ENCODE measurements at places on chromosomes 11 and 22.

DNA sequence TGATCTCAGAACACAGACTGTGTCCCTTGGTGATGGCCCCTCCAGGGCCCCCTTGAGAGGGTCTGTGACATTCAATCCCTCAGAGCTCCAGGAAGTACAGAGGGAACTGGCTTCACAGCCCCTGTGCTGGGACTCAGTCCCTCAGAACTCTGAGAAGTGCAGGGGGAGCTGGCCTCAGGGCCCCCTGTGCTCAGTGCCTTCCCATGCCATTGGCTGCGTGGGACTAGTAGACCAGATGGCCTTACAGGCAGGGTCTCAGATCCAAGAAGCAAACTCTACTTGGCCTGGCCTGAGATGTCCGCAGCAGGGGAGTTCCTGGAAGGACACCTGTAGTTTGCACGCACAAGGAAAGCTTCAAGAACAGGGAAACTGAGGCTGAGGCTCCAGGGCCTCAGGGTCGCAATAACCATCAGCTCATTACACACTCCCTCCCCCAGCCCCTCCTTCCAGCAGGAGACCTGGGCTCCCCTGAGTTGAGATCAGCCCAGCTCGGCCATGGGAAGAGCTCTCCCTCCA is 138.4 kb downstream of the BRD1 start:
- DNase-seq = no peak

GRCh38 chr22:16774911-16775500 is 50.2 kb downstream of the XKR3 start:
- no peak for DNase-seq

DNA sequence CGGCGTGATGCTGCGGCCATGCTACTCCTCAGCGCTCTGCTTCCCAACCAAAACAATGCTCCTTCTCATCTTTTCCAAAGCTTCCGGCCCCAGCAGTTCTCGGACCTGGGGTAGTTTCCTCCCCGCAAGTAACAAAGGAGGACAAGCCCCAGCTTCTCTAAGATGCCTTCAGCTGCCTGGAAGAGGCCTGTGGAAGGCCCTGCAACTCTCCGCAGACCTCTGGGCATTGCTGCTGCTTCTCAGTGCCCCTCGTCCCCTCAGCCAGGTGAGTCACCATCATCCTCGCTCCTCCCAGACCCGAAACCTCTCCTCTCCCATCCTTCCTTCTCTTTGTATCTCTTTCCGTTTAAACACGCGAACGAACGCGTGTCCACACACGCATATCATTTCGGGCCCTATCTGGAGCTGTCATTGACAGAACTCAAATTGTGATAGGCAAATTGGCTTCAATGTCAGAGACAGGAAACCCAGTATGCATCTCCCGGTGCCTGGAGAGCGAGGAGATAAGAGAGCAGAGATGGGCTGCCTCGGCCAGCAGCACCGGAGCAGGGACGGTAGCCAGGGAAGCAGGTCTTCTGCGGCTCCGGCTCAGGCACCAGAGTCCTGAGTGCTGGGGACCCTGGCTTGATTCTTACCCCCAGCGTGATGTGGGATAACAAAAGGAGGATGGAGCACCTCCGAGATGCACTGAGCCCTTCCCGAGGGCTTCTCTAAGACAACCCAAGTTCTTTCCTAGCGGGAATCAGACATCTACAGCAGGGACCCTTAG is 22.0 kb upstream of the JAM3 start:
- DNase-seq = peak; percentile 12

DNA sequence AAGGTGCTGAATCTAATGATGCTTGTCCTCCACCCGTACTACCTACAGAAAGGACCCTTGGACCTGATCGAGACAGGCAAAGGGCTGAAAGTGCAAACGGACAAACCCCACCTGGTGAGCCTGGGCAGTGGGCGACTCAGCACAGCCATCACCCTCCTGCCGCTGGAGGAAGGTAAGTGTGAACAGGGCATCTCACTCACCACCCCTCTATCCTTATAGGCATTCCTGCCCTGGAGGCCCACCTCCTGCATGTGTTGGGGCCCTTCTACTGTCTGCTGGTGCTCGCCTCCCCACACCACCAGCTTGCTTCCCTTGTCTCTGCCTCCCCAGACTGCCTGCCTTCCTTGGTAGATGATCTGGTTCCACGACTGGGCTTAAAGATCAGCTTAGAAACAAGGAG is 7.1 kb downstream of the PHLDB1 start:
- DNase-seq = no peak

DNA sequence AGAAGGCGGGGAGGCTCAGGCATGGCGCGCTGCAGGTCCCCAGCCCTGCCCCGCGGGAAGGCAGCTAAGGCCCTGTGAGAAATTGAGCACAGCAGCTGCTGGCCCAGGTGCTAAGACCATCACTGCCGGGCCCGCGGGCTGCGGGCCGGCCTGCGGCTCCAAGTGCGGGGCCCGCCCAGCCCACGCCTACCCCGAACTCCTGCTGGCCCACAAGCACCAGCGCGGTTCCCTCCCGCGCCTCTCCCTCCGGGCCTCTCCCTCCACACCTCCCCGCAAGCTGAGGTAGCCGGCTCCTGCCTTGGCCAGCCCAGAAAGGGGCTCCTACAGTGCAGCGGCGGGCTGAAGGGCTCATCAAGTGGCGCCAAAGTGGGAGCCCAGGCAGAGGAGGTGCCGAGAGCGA is 4.6 kb upstream of the RDX start:
- no peak for DNase-seq

- no peak for DNase-seq
Measured at GRCh38 chr11:69939551-69940245, 120.5 kb upstream of the FGF3 start.

- no peak for DNase-seq
Measured at GRCh38 chr11:10410844-10411200, 44.2 kb upstream of the AMPD3 start.

- no peak for DNase-seq
Measured at GRCh38 chr11:116928102-116928777, 90.8 kb upstream of the APOA1 start.

DNA sequence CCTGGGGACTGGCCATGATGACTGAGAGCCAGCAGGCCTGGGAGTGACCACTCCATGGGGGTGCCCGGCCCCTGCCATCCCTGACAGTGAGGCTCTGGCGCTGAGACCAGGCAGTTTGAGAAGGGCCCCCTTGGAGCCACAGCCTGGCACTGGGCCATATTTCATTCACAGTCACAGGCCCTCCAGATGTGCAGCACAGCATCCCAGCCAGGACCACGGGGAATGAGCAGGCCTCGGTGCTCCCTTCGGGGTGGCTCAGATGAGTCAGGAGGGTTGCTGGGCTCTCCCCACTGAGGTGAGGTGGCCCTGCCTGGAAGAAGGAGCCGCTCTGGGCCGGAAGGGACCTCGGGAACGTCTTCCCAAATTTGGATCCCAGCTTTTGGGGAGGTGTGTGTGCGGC is 53.0 kb downstream of the GRAMD4 start:
- no peak for DNase-seq

- DNase-seq = no peak
Measured at GRCh38 chr11:67632175-67632981, 2.6 kb upstream of the NUDT8 start.

- DNase-seq = no peak
Measured at GRCh38 chr11:35234460-35235156, 95.6 kb downstream of the CD44 start.

DNA sequence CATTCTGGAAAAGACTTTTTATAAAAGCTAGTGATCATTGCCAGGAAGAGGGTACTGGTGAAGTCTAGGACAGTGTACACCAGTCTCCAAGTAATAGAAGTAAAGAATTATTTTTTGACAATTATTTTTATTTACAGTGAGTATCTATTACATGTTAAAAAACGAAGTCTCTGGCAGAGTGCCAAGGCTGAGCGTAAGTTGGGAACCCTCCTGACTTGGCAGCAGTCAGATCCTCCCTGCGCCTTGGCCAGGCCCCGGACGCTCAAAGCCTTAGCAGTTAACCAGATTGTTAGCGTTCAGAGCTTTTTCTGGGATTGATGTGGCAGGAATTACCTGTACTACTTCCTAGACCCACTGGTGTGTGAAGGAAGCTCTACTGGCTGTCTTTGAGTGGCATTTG is 38.1 kb upstream of the CTTN start:
- no peak for DNase-seq

DNA sequence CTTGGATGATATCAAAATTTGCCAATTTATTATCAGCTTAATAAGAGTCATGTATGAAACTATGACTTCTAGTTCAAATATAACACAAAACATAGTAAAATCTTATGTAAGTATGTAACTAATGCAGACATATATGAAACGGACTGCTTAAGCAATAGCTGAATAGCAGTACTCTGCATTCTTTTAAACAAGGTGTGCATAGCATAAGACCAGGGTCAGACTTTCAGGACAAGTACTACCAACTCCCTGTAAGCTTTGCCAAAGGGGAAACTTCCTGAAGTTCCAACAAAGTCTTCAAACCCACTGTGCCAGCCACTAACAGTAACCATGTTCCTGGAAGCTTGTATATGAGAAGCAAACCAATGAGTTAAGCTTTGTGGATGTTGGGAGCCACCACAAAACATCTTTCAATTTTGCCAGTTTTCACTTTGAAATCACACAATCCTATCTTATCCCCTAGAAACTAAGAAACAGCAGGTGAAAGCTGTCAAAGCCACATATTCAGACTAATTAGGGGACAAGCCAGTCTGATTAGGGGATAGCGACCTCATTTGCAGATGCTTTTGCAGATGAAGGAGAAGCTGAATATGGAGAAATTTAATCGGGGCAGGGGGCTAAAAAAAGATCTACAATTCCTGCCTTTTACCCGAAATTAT is 13.3 kb downstream of the RBFOX2 start:
- no peak for DNase-seq

- DNase-seq = no peak
Measured at GRCh38 chr22:29635734-29636357, 32.4 kb downstream of the NF2 start.

DNA sequence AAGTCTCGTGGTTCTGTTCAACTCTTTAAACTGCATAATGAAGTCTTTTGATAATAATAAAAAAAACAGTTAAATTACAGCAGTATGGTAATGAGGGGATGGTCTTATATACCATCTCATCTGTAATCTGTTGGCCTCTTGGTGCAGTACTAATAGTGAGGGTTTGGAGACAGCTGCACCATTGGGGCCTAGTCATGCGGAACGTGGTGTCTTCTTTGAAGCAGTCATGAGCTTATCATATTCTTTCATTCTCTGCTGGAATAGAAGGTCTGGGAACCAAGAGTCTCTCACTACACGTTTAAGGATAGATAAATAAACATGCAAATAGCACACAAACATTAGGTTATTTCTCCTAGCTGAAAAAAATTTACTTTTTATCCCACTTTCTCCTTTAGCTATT is 40.9 kb upstream of the OR9Q1 start:
- no peak for DNase-seq

GRCh38 chr11:37881741-37882140 is 1283.7 kb upstream of the RAG2 start:
- no peak for DNase-seq

DNA sequence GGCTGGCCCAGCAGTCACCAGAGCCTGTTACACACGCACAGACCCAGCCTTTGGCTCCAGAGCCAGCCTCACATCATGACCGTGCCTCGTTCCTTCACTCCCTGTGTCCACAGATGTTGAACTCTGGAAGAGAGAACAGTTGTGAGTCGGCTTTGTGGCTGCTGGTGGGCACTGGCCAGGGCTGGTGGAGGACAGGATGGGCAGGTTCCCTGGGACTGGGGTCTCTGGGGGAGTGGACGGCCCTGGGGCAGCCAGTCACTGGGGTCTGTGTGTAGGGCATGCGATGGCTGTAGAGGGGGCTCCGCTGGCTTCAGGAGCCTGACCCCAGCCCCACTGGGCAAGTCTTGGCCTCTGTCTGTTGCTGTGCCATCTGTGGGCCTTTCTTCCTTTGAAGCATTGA is 1070.1 kb downstream of the BRD1 start:
- DNase-seq = peak; percentile 6

DNA sequence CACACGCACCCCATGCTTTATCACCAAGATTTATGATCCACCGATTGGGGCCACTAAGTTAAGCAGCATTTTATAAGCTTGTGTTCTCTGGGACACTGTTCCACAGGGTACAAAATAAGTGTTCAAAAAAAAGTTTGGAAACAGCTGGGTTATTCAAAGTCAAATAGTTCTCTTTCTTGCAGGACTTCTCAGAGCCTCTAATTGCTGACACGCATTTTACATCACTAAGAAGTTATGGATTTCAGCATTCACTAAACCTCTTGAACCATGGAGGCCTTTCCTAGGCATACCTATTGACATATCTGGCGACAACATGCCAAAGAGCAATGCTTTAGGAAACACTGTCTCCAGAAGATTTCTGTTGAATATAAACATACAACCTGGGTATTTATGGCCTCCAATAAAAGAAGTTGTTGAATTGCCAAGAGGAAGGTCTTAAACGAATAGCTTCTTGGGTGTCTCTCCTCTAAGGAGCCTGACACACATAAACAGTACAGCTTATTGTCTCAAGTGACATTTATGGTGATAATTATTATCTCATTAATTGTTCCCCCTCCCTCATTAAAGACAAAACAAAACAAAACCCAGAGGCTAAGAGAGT is 147.1 kb upstream of the ARHGAP20 start:
- DNase-seq = no peak

- DNase-seq = no peak
Measured at GRCh38 chr11:108897071-108897481, 232.2 kb downstream of the DDX10 start.

- DNase-seq = no peak
Measured at GRCh38 chr11:132818951-132819350, 713.4 kb downstream of the OPCML start.

GRCh38 chr11:110174645-110175310 is 81.6 kb downstream of the ZC3H12C start:
- DNase-seq = no peak

- no peak for DNase-seq
Measured at GRCh38 chr11:21069909-21070308, 400.5 kb downstream of the NELL1 start.

DNA sequence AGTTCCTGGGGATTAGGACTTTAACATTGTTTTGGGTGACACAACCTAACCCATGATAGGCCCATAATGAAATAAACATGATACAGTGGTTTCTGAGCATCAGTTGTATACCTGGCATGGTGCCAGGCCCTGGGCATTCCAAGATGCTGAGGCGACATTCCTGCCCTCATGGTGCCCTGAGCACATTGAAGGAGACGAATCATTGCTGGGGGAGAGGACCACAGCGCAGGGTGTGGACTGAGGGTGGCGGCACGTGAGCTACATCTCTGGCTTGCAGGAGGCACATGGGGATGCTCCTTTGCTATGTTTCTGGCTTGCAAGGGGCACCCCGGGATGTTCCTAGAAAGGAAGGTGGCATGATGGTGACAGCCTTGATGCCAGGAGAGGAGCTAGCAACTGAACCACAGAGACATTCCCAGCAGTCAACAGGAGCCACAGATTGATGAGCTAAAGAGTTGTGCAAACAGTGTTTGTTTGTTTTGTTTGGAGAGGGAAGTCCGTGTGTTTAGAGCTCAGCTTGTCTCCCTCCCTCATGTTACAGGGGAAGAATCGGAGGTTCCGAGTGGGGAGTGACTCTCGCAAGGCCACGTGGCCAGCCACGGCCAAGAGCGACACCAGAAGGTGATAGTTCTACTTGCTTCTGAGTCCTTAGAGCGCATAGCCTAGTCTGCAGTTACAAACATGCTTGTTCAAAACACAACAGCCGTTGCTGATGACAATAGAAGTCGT is 106.4 kb downstream of the MIAT start:
- DNase-seq = no peak

GRCh38 chr11:95711162-95711944 is 78.2 kb downstream of the FAM76B start:
- DNase-seq = no peak

All from omental fat pad (tissue), 4 donors.